Stimulated activated CD4-positive, alpha-beta T cell treated with anti-CD3 and anti-CD28 coated beads, TNF-alpha, amount 100 ng/mL, for 24 hours (primary cell): ENCODE measurements at places on chromosomes 5 and 9.

DNA sequence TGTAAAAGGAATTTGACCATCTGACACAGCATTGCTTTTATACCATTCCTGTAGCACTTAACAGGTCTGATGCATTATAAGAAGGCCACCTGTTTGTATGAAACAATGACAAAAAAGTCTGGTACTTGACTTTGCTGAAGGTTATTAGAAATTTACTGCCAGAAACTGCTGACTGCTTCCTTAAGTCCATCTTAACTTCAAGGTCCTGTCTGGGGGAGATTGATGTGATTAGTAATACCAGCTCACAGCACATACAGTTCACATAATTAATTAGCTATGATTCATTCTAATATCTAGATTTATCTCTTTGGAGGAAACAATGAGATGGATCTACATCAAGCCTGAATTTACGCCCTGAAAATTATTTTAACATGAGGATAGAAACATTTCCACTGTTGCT is 49.6 kb upstream of the TEK start:
- no peak for DNase-seq

GRCh38 chr5:158074992-158075769 is 216.2 kb upstream of the CLINT1 start:
- DNase-seq: peak; percentile 20

DNA sequence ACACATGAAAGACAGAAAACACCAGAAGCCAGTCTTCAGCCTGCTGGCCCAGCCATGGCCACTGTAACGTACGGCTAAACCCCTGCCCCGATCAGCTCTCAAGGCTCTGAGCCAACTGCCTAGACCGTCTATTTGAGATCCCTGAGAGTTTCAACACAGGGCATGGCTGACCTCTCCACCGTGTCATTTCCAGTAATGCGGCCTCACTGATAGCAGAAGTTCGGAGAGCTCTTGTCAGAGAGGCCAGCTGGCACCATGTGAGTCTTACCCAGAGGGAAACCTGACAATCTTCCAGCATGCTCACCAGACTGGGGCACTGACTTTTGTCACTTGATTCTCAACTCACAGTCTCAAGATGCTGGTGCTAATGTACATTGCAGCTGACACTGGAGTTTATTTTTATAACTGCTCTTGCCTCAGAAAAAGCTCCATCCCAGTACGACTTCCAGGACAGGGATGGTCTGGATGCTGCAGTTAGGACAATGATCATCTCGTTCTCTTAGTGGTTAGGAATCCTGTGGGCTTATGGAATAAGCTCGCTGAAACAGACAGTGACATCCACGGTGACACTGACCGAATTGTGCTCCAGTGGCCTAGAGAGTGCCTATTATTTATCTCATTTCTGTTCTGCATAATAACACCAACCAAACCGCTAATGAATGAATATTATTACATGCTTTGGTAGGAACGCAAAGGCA is 372.7 kb downstream of the ICE1 start:
- DNase-seq: no peak

DNA sequence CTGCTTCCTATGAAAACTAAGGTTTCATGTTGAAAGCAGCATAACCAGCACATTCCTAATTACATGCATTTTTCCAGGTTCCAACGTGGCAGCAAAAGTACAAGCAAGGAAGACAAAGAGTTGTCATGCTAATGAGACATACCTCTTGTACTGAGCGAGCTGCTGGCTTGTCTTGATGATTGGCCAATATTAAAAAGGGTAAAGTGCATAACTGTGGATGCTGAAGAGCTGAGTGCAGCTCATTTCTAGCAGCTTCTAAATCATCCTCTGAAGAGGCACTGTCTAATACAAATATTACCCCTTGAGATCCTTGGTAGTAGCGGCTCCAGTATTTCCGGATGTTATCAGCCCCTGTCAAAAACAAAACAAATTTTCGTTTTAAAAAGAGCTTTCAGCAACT is 197.3 kb downstream of the ARL15 start:
- DNase-seq: no peak

- no peak for DNase-seq
These were observed 433.1 kb upstream of the DMAC1 start for GRCh38 chr9:8232726-8233125.

- DNase-seq: no peak
These were observed 4.9 kb downstream of the NKX2-5 start for GRCh38 chr5:173229966-173230689.

GRCh38 chr5:43664501-43665040 is 61.6 kb downstream of the NNT start:
- DNase-seq: no peak

GRCh38 chr9:31394015-31394473 is 990.4 kb upstream of the ACO1 start:
- no peak for DNase-seq

GRCh38 chr5:95059636-95060035 is 225.3 kb downstream of the MCTP1 start:
- DNase-seq: no peak

DNA sequence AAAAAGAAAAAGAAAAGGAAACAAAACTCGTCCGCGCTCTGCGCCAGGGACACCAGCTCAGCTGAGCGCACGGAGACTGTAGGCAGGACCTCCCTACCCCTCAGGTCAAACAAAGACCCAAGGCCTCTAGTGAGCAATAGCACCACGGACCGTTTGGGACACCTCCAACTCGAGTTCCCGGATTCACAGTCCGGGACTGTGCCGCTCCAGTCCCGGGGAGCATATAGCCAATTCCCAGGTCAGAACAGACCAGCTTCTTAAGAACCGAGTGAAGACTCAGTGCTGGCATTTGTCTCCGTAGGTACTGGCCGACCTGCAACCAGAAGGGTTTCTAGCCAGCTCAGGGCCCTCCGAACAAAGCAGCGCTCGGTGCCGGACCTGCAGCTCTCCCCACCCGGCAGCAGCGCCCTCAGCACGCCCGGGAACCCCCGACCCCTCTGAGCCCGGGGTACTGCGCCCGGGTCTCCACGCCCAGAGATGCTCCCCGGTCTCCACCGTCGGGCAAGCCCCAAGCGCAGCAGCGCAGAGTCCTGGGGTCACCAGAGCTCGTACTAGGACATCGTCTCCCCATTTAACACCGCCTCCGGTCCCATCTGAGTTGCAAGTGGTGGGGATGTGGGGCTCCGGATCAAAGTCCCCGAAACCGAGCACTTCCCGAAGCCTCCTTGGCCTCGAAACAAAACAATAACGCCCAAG is 591 bp downstream of the ABCA1 start:
- DNase-seq: no peak

DNA sequence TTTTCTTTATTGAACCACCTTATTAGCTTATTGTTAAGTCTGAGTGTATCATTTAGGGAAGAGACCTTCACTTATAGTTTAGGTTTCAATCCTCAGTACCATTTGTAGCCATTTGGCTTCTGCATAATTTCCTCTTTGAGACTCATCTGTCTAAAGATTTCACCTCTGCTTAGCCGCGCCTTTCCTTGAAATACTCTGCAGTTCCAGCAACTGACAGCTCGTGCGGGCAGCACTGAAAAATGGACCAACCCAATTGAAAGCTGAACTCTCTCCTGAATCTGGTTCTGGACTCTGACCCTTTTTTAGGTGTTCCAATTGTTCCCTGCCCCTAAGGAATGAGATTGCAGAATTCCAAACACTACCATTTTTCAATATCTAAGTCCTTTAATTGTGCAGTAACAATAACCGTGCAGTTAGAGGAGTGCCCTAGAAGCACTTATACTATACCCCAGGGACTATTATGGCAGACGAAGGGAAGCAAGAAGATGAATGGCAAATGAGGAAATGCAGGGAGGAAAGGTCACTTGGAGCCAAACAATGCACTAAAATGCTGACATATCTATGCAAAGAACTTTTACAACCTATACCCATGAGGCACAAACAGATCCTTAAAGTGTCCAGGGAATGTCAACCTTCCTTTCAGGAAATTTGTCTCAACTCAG is 50.1 kb upstream of the PDE4D start:
- DNase-seq: no peak

GRCh38 chr5:178642351-178642909 is 15.6 kb upstream of the CLK4 start:
- no peak for DNase-seq

DNA sequence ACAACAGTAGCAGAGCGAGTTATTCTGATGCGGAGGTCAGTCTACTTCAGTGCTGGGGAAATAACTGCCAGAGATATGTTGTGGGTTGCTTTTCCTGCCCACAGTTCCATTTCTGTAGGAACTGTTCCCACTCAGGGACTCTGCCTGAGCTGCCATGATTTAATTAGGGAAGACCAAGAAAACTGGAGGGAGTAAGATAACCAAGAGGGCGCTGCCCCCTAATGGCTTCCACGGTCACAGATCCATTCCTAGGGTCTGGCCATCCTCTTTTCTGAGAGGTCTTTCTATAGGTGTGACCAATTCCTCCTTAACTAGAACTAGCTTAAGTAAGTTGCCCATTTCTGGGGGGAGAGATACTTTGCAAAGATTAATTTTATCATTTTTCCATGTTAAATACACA is 125.9 kb downstream of the APBA1 start:
- DNase-seq: no peak

GRCh38 chr9:92966518-92966800 is 19.1 kb downstream of the FGD3 start:
- DNase-seq: no peak

DNA sequence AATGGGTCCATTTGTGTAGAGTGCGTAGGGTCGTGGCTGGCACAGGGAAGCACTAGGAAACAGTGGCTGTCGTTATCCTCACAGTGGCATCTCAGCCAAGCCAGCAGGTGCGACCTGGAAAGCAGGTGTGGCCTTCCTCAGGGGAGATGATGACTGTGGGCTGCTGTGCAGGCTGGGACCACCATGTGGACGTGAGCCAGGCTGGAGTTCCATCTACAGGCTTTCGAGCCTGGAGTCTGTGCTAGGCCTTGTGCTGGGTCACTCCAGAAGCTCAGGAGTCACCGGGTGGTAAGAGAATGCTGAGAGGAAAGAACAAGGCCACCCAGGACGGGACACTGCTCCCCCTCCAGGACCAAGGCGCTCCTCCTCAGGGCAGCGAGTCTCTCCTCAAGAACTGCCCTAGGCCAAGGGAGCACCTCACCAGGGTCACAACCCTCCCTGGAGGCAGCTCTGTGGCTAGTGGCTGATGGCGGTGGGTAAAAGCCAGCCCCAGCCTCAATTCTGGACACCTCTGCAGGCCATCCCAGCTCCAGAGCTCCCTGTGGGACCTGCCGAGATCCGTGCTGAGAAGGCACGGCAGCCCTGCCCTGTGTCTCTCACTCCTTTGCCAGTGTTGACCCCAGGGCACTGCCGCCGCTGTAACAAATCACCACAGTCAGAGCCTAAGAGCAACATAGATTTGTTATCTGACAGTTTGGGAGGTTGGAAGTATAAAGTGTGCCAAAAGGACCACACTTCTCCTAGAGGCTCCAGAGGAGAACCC is 36.0 kb downstream of the WHRN start:
- DNase-seq: no peak

DNA sequence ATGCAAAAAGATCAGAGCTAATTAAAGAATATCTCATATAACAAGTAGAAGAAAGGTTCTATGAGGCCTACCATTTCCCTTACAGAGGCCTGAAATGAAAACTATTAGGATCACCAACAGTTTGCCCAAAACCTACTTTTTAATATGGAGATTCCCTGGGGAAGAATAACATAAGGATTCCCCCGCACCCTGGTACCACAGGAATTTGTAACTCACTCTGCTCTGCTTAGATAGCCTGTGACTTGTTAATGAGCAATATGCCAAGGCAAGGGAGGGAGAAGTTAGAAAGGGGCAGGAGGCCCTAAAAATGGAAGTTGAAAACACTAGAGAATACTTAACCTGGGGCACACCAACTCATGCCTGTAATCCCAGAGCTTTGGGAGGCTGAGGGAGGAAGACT is 107.0 kb downstream of the CDH6 start:
- no peak for DNase-seq

DNA sequence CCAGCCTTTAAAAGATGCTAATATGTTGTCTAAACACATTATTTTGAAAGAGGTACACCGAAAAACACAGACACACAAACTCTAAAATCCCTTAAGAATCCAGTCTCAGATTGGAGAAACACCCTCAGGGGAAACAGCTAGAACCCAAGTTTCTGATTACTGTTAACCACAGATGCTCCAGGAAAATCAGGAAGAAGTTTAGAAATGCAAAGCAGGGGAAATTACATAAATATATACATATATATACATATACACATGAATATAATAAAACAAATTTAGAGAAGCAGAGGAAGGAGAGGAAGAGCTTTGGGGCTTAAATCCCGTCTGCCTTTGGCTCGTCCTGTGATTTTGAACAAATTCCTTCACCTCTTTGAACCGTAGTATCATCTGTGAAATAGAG is 73.2 kb upstream of the KLF4 start:
- no peak for DNase-seq

DNA sequence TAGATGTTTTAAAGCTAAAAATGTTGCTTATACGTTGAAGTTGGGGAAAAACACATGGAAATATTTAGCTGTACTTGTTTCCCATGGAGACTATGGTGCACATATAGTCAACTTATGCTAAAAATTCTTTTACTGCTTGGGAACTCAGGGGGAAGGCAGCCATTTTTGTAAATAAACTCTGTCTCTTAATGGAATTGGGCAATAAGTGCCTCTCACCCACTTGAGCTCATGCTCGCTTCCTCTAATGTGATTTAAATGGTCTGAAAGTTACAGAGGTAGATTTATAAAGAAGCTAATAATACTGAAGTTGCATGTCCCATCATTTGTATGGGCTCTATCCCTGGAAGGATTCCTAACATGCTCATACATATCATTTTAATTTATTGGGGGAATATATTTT is 523.8 kb downstream of the RASEF start:
- DNase-seq: no peak
